ENCODE measurements at places on chromosomes 3 and 15.

GRCh38 chr3:108088146-108088545, 2.7 kb downstream of the CD47 start:
- no peak for DNase-seq

GRCh38 chr3:126883241-126883640, 99.7 kb upstream of the PLXNA1 start:
- peak; percentile 54 for DNase-seq

DNA sequence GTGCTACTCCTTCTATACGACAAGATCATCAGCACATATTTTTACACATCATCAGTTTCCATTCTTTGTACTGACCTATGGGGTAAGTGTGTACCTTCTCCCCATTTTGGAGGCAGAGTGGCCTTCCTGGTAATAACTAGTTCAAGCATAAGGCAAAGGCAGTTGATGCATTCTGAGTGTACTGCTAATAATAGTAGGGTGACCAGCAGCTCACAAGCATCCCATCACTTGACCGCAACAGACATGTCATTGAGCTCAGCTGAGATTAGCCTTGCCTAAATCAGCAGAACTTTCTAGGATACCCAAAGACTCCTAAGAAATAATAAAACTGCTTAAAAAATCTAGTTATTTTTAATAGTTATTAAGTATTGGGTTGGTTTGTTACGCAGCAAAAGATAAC, 329.8 kb upstream of the FRG2C start:
- DNase-seq, result no peak

GRCh38 chr3:178236555-178237277, 299.5 kb upstream of the KCNMB2 start:
- no peak for DNase-seq

DNA sequence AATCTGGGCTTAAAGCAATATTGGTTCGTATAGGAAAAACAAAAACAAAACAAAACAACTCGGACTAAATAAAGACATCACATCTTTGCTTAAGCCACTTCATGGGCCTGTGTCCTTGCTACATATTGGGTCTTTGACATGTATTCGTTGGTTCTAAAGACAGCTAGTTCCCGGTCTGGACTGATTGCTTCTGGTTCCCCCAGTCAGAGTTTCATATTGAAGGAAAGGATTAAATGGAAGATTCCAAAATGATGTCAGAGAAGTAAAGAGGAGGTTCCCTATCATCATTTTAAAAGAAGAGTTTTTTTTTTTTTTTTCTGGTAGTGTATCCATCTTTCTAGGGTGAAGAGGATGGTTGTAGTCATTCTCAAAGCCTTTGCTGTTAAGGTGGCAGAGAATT, 2.3 kb downstream of the OXSR1 start:
- DNase-seq, result no peak

- peak; percentile 56 for DNase-seq
These were observed 846.5 kb upstream of the ALCAM start for GRCh38 chr3:104520228-104520655.

DNA sequence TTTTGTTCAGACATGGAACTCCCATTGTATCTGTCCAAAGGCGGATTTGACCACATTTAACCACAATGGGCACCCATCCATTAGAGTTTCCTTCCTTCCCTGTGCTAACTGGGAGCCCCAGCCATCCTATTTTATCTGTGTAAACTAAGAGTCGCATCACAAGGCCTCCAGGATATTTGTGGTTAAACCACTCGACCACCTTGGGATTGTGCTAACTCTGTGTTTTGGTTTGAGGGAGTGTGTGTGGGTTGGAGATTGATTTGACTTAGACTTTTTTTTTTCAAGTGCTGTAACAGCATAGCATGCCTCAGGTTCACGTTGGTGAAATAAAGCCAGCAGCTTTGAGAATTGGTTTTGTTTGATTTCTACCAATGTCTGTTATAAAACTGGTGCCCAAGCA, 100.4 kb upstream of the TP63 start:
- no peak for DNase-seq

GRCh38 chr15:40111888-40112287, 3.2 kb upstream of the BMF start:
- DNase-seq, result no peak

- DNase-seq, result no peak
These were observed 76.2 kb downstream of the SETD5 start for GRCh38 chr3:9473496-9474065.

- no peak for DNase-seq
These were observed 17.1 kb downstream of the P2RY12 start for GRCh38 chr3:151367448-151367847.

DNA sequence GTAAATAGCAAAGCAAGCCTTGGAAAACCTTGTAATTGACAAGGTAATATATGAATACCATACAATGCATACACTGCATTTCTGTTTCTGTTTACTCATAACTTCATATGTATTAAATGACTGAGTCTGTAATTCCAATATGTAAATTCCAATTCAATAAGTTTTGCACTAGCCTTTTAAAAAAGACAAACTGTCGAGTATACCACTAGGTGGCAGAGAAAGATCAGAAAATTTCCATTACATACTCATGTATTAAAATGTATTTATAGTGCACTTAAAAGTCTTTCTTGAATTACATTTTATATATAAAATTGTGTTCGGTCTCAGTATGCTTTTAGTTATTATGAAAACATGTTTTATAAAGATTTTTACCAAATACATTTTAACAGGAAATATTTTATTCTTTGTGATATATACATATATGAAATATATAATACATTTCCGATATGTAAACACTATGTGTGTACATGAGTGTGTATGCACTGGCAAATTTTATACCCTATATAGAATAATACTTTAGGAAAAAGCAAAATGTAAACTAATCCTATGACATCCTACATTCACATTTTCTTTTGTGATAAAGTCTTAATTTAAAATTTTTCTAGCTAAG, 216.8 kb downstream of the VGLL3 start:
- peak; percentile 1 for DNase-seq

DNA sequence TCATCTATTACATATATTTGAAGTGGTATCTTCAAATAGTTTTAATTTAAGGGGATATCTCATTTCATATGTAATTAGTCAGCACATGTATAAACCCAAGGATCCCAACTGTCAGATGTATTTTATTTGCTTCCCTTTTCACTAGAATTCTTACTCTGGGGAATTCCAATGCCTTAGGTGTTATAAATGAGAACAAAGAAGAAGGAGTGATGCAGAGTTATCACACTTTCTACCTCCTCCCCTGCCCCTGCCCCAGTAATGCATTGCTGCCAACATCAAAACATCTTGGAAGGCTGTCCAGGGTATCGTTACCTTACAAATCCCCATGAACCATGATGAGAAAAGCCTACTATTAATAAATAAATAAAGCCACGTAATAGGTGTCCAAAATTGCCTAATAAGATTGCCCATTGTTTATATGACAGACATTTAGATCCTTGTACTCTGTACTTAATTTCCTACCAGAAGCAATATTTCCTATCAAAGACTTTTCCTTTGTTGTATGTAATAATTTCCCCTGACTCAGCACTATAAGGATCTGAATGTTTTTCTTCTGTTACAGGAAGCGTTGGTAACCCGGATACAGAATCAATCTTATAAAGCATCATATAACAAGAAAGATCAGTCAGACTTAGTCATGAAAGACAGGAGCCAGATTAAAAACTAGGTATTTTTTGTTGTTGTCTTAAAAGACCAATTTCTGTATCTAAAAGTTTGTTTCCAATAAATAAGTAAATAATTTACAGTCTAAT, 38.8 kb downstream of the CBLB start:
- no peak for DNase-seq

- DNase-seq, result no peak
These were observed 31.6 kb downstream of the CACNA1D start for GRCh38 chr3:53525765-53526703.

GRCh38 chr3:53503195-53503594, 8.8 kb downstream of the CACNA1D start:
- DNase-seq, result peak; percentile 65

GRCh38 chr3:184497804-184498203, 63.8 kb upstream of the EPHB3 start:
- no peak for DNase-seq

DNA sequence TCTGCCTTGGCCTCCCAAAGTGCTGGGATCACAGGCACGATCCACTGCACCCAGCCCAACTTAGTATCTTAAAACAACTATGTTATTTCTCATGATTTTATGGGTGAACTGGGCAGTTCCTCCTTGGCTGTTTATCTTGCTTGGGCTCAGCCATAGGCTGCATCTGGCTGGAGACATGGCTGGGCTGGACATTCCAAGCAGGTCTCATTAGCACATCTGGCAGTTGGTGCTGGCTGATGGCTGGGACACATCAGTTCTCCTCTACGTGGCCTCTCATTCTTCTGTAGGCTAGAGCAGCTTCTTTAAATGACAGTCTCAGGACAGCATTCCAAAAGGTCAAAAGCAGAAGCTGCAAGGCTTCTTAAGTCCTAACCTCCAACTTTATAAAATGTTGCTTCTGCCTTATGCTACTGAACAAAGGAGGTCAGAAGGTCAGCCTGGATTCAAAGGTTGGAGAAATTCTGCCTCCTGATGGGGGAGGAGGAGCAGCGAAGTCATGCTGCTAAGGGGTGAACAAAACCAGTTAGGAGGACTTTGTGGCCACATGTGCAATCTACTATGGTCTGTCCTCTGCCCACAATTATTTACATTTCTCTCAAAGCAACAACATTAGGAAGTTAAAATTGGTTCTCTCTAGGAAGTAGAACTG, 144.0 kb downstream of the AQP9 start:
- peak; percentile 96 for DNase-seq

GRCh38 chr15:97761110-97761509, 199.4 kb upstream of the ARRDC4 start:
- no peak for DNase-seq

- no peak for DNase-seq
These were observed 499 bp downstream of the ALDH1A2 start for GRCh38 chr15:58064980-58065444.

DNA sequence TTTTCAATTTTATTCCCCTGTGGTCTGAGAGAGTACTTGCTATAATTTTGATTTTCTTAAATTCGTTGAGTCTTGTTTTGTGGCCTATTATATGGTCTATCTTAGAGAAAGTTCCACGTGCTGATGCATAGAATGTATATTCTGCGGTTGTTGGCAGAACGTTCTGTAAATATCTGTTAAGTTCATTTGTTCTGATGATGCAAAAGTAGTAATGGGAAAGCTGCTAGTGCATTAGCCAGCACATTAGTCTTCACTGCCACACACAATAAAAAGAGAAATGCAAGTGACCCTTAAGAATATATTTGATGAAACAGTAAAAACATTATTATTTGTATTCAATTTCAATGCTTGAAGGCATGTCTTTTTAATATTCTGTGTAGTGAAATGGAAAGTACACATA, 84.8 kb downstream of the GTPBP8 start:
- DNase-seq, result no peak

GRCh38 chr3:124410471-124410870, 319.8 kb upstream of the UMPS start:
- DNase-seq, result no peak

- DNase-seq, result no peak
These were observed 76.4 kb downstream of the GAP43 start for GRCh38 chr3:115699706-115700105.

DNA sequence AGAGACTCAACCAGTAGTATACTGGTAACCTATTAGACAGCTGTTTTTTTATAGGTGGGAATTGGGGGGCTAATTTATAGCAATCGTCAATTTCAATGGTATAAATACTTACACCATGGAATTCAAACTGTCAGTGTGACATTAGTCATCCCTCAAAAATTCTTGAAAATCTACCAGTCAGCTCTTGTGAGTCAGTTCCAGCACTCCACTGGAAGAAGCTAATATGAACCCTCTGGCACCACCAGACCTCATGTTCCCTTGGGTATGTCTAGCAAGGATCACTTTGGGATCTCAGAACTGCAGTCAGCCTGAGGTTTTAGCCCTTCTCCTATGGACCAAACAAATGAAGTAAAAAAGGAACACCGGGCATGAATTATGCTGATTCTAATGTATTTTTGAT, 11.8 kb upstream of the UACA start:
- DNase-seq, result no peak

GRCh38 chr3:151796105-151796680, 17.7 kb upstream of the AADAC start:
- DNase-seq, result no peak

- no peak for DNase-seq
These were observed 2.7 kb downstream of the FBN1 start for GRCh38 chr15:48642795-48643194.

DNA sequence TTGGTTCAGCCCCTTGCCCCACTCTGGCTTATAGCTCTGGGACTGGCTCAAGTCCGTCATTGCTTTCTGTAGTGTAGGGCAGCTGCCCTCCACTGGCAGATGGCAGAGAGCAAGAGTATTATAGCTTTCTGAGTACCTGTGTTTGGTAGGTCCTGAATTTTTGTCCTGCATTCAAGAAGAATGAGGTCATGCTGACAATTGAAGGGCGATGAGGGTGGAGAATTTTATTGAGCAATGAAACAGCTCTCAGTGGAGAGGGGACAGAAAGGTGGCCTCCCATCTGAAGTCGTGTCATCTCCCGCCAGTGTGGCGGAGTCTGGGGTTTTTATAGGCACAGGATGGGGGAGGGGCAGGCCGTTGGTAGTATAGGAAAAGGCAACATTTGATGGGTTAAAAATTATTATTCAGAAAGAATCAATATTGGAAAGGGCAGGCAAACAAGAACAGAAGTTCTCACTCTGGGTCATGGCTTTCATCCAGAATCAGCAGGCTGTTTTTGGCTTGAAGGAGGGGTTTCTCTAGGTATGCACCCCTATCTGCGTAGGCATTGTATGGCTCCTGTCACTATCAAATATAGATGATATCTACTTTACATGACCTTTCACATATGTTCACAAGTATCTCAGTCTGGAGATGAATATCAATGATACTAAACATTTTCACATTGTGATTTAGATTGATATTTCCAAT, 1239.7 kb upstream of the ALCAM start:
- DNase-seq, result no peak

GRCh38 chr3:69781593-69781992, 42.3 kb downstream of the MITF start:
- no peak for DNase-seq

DNA sequence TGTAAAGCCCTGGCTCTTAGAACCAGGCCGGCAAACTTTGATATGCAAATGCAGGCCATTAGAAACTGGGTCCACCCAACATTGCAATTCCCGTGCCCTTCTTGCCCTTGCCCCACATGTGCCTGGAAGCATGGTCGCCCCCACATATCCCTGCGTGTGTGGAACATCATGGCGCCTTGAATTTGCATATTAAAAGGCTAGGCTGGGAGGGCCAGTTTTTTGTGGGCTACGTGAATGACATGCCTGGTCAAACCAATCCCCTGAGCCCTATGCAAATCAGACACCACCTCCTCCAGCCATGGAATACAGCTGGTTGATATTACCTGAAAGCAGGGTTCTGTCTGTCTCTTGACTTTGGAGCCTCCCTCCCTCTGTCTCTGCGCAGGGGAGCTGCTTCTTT, 58.7 kb upstream of the ARHGEF26 start:
- DNase-seq, result no peak

- DNase-seq, result no peak
These were observed 10.6 kb downstream of the RBMS3 start for GRCh38 chr3:29291260-29291981.

DNA sequence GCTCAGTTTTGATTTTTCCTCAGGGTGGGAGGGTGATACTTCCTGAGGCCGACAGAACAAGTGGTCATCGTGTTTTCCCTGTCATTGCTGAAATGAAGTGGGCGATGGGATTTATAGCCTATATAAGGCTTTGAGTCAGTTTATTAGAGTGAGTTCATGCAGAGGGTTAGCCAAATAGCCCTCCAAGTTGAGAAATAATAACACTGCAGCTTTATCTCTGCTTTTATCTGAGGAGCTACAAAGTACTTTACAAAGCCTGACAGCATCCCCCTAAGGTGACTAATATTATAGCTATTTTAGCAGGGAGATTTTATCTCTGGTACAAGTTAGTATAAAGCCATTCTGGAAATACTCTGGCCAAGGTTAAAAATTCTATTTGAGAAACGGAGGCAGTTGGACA, 389.6 kb downstream of the MFSD1 start:
- DNase-seq, result no peak
